Neural progenitor cell (in vitro differentiated cells): ENCODE measurements at places on chromosomes 6 and 20.

GRCh38 chr6:133730881-133731280 lies 158.0 kb upstream of the TCF21 start:
- no peak for DNase-seq

- DNase-seq: no peak
Measured at GRCh38 chr6:47303861-47304260, 5.8 kb downstream of the TNFRSF21 start.

DNA sequence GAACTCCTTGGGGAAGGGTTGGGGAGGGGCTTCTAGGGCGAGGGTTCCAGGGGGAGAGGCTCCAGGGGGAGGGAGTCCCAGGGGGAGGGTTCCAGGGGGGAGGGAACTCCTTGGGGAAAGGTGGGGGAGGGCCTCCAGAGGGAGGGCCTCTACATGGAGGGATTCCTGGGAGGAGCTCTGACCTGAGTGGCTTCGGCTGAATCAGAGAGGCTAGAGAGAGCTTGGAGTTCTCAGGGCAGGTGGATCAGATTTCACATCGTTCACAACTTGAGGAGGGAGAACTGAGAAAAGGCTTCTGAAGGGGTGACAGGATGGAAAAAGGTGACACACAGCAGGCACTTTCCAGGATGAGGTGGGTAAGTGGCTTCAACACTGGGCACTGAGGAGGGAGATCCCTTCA lies 49.1 kb downstream of the DAAM2 start:
- DNase-seq: peak; percentile 26

- DNase-seq: peak; percentile 15
Measured at GRCh38 chr6:45772886-45773495, 242.7 kb downstream of the CLIC5 start.

- DNase-seq: no peak
Measured at GRCh38 chr6:106300020-106300780, 25.4 kb downstream of the ATG5 start.

GRCh38 chr6:159053781-159054398 lies 9.1 kb upstream of the TAGAP start:
- DNase-seq: no peak

DNA sequence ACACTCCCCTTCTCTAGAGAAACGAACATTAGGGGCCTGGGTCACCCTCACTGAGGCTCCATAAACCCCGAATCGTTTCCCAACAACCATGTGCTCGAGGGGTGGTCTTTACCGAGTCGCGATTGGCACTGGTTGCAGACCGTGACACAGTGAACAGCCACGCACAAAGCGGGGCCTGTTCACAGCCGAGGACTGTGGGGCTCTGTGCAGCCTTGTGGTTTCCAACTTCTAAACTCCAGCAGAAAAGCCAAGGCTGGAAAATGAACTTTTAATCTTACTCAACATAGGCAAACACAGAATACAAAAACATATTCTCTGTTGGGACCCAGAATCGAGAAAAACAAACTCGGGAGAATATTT lies 19.0 kb downstream of the RRBP1 start:
- no peak for DNase-seq

GRCh38 chr6:38824243-38824894 lies 109.3 kb downstream of the DNAH8 start:
- DNase-seq: no peak

- no peak for DNase-seq
Measured at GRCh38 chr20:1326031-1326930, 2.7 kb downstream of the SDCBP2 start.

DNA sequence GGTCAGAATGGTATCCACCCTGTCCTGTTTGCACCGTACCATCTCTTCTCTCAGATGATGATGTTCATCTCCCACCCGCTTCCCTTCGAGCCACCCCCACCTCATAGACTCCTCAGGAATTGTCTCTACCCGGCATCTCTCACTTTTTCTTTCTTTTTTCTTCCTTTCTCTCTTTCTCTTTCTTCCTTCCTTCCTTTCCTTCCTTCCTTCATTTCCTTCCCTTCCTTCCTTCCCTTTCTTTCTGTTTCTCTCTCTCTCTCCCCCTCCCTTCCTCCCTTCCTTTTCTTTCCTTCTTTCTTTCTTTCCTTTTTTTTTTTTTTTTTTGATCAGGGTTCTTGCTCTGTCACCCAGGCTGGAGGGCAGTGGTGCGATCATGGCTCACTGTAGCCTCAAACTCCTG lies 27.7 kb upstream of the PNPLA1 start:
- DNase-seq: no peak

- no peak for DNase-seq
Measured at GRCh38 chr6:136134268-136134667, 115.8 kb downstream of the MTFR2 start.

- DNase-seq: no peak
Measured at GRCh38 chr6:25303254-25303653, 24.1 kb downstream of the CARMIL1 start.

DNA sequence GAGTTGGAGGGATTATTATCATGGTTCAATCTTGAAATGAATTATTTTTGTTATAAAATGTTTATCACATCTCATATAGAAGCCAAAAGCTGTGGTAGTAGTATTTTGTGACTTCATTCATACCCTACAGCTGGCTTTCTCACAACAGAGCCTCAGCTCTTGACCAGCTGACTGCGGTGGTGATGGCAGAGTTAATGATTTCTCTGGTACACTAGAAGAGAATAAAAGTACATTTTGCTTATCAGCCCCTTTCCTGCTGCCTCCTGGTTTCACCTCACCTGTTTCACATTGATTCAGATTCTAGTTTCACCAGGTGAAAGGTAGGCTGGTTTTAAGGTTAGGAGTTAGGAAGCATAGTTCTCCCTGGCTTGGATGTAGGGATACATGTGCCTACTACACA lies 55.7 kb downstream of the AFG1L start:
- no peak for DNase-seq

GRCh38 chr6:113920663-113921267 lies 50.2 kb downstream of the HDAC2 start:
- DNase-seq: no peak

DNA sequence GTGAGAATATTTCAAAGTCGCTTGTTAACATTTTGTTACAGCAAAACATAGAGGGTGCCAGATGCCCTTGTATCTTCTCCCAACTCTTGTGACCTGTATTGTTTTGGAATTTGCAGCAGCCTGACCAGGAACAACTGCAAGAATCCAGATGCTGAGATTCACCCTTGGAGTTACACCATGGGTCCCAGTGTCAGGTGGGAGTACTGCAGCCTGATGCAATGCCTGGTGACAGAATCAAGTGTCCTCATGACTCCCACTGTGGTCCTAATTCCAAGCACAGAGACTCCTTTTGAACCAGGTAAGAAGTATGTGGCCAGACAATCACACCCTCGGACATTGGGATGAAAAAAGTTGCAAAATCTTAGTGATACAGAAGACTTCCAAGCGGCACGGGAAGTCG lies 79.6 kb upstream of the MAP3K4 start:
- DNase-seq: no peak

GRCh38 chr6:116557893-116558292 lies 4.3 kb downstream of the CALHM4 start:
- DNase-seq: no peak

DNA sequence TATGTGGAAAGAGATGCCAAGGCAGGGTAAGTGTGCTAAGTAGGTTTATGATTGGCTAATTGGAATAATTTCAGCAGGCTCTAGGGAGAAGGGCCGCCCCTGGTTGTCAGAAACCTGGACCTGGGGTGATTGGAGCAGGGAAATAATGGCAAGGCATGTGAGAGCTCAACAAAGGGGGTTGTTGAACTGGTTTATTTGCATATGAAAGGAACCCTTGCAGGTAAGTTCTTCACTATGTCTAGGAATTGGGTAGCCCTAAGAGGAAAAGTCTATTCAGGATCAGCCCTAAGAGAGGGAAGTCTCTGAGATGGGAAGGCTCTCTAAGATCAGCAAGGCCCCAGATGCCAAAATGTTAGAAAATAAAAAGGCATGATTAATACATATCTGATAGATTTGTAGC lies 175.4 kb upstream of the PRND start:
- no peak for DNase-seq

GRCh38 chr20:45328451-45328850 lies 19.8 kb downstream of the SDC4 start:
- DNase-seq: no peak

DNA sequence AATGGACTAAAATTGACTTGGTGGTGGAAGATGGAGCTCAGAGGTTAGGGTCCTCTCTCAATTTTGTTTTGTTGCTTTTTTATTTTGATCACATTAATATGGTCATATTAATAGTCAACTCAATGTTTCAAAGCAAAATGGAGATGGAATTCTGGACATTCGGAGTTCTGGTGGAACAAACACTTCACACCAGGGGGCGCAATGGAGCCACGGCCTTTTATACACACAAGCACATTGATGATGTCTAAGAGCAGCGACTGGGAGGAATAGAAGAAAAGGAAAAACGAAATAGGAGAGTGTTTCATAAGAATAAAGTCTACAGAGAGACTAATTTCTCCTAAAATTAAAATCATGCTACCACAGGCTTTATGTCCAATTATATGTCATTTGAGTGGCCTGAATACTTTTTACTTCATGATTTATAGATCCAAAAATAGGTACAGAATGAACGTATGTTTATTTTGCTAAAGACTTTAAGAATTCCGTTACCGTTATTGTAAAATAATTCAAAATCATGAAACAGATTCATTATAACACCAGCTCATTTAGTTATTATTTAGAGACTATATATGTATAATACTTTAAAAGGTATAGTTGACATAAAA lies 197.6 kb upstream of the SASH1 start:
- peak; percentile 84 for DNase-seq

DNA sequence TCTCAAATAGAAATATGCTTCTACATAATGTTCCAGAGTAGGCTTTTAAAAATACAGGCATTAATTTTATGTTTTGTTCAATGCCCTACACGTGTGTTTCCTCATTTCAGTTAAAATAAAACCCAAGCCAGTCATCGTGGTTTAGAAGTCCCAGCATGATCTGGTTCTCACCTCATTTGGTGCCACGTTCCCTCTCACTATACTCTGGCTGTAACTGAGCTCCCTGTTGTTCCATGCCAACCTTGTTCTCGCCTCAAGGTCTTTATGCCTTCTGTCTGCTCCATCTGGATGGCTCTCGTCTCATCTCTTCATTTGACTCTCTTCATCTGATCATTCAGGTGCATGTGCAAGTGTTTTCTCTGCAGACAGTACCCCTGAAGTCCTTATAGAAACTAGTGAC lies 32.6 kb downstream of the HDGFL1 start:
- DNase-seq: no peak

- no peak for DNase-seq
Measured at GRCh38 chr6:114007516-114007915, 36.6 kb upstream of the HDAC2 start.

DNA sequence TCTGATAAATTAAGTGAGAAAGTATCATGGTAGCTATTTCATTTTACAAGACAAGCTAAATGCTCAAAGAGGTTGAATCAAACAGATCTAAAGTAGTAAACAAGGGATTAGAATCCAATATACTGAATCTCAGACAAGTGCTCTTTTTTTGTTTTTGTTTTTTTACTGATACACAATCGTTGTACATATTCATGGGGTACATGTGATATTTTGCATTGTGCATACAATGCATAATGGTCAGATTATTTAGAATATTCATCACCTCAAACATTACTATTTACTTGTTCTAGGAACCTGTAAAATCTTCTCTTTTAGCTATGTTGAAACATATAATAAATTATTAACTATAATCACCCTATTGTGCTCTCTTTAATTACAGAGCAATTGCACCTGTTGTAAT lies 57.0 kb upstream of the HCRTR2 start:
- no peak for DNase-seq

DNA sequence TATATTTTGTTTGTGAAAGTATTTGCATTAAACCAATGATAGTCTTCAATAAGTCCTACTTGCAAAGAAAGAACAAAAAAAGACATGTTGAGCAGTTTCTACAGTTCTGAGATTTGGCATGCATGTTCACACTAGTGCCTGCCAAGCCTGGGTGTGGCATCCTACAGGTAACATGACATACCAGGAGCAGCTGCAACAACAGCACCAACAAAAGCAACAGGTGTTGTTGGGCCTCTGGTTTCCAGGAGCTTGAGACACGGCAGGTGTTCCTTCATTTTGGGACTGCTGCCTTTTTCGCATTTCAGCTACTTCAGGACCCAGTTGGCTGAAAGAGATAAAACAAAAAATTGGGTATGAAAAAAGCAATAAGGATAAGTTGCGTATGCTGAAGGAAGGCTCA lies 41.2 kb upstream of the MTRF1L start:
- no peak for DNase-seq

GRCh38 chr6:169654598-169655391 lies 47.0 kb downstream of the WDR27 start:
- no peak for DNase-seq

DNA sequence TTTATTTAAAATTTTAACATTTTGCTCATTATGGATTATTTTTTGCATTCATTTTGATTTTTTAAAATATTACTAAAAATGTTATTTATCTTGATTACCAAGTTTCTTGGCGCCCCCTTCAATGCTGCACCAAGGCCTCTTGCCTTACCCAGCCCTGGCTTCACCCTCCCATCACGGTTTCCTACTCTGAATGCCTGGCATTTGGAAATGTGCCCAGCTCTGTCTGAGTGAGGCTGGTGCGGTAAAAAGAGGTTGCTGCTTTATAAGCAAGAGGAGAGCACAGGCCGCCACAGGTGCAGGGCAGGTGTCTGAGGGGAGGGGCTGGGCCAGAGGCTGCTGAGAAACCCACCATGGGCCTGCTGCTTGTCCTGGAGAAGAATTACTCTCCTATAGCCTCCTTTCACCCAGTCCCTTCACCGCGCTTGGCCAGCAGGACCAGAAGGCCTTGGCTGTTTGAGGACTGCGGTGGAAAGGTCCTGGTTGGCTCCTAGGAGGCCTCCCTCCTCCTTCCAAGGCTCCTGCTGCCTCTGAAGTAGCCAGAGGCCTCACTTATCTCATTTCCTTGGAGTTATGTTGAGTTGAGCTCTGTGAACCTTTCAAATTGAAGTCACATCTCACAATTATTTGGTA lies 62.6 kb downstream of the BANF2 start:
- DNase-seq: no peak

DNA sequence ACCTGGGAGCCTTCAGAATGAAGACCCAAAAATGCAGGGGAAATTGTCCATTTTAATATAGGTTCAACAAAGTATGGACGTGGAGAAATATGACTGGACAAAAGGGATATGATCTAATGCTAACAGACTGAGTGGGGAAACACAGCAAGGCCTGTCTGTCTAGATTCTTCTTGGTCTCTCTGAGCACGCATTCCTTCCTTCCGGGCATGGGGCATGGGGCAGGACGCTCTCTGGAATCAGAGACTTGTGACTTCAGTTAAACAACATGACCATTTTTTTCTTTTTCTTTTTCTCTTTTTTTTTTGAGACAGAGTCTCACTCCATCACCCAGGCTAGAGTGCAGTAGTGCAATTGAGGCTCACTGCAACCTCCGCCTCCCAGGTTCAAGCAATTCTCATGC lies 31.9 kb downstream of the ZBTB2 start:
- DNase-seq: no peak

GRCh38 chr6:83976871-83977270 lies 56.7 kb upstream of the MRAP2 start:
- no peak for DNase-seq

DNA sequence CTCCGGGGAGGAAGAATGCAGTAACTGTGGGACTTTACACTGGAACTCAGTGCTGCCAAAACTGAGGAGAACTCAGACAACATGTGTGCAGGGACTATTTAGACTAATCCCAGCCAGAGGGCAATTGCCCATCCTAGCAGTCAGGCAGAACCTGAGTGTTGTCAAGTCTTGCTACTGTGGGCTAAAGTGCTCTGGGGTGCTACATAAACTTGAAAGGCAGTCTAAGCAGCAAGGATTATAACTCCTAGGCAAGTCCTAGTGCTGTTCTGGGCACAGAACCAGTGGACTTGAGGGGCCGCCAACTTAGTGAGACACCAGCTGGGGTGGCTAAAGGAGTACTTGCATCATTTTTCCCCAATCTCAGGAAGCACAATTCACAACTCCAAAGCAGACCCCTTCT lies 363.8 kb upstream of the PTCHD4 start:
- no peak for DNase-seq
